Stimulated activated CD8-positive, alpha-beta memory T cell treated with anti-CD3 and anti-CD28 coated beads, Interleukin-12 subunit alpha, Interleukin-12 subunit beta, amount 100 ng/mL, for 1 hour (primary cell): ENCODE measurements at places on chromosomes 4 and X.

GRCh38 chrX:154737136-154737535 is 13.7 kb downstream of the GAB3 start:
- DNase-seq: no peak

- DNase-seq: no peak
These were observed 361.6 kb upstream of the EMCN start for GRCh38 chr4:100879471-100879870.

DNA sequence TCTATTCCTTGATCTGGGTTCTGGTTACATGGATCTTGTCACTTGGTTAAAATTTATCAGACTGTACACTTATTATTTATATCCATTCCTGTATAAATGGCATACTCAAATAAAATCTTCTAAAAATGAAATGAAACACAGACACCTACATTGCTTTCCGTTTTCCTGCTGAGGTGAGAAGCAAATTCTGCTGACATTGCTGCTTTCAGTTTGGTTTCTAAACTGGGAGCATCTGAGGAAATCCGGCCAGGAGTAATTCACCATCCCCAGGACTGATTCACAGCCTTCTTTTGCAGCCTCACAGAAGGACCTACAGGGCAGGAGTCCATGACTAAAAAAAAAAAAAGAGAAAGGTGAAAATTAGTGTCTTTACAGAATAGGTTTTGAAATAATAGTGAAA is 93.6 kb downstream of the CORIN start:
- DNase-seq: no peak

DNA sequence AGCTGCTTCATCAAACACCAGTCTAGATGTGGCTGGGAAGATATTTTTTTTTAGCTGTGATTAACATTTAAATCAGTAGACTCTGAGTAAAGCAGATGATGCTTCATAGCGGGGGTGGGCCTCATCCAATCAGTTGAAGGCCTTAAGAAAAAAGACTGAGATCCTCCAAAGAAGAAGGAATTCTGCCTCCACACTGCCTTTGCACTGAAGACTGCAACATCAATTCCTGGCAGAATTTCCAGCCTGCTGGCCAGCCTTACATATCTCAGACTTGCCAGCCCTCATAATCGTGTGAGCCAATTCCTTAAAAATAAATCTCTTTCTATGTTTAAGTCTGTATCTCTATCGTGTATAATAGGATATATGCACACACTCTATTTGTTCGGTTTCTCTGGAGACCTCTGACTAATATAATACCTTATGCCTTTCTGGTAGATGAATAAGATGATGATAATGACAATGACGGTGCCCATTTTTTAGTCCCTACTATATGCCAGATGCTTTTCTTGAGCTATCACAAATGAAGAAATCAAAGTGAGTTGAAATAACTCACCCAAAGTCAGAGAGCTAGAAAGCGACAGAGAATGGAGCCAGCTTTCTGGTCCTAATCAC is 66.1 kb upstream of the SOD3 start:
- DNase-seq: no peak
